ENCODE measurements at places on chromosomes 3 and 15.

- DNase-seq = no peak
These were observed 93.6 kb downstream of the PLCL2 start for GRCh38 chr3:16978234-16978920.

GRCh38 chr3:47225310-47225906 lies 57.2 kb downstream of the KIF9 start:
- DNase-seq = no peak

- no peak for DNase-seq
These were observed 3.6 kb downstream of the COPS2 start for GRCh38 chr15:49151831-49152230.

DNA sequence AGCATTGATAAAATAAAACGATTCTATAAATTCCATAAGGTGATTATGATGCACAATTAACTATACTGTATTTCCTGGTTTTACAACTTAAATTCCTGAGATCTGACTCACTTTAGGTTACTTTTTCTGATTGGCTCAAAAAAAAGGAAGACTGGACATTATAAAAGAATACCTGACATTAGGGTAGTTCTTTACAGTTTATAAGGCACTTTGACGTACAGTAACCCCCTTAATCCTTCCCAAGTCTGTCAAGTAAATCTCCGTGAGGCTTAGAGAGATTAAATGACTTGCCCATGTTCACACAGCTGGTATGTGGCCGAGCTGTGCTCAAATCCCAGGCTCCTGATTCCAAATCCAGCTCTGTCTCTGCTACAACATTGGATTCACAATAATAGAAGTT lies 1.0 kb upstream of the SLTM start:
- DNase-seq = no peak

- DNase-seq = no peak
These were observed 1.6 kb downstream of the GABPB1 start for GRCh38 chr15:50353251-50353974.

- no peak for DNase-seq
These were observed 84.9 kb downstream of the TFDP2 start for GRCh38 chr3:142064454-142064853.

- no peak for DNase-seq
These were observed 12.8 kb downstream of the RTP1 start for GRCh38 chr3:187210091-187210490.

- no peak for DNase-seq
These were observed 26.1 kb downstream of the RASGRF1 start for GRCh38 chr15:79064496-79064895.

DNA sequence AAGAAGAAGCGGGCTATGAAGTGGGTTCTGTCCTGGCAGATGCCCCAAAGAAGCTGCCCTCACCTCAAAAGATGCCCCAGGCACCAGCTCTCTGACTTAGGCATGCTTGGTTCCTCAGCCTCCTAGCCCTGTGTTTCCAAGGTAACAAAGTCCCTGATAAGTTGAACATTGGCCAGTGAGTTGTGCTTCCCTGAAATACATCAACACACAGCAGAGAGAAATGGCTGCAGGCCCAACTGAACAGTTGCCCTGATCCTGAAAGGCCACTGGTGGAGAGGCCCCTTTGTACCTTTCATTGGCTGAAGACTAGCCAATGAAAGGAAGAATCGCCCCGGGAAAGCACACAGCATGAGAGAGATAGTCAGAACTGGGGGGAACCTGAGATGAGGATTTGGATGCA lies 169.9 kb upstream of the CTNNB1 start:
- DNase-seq = no peak

DNA sequence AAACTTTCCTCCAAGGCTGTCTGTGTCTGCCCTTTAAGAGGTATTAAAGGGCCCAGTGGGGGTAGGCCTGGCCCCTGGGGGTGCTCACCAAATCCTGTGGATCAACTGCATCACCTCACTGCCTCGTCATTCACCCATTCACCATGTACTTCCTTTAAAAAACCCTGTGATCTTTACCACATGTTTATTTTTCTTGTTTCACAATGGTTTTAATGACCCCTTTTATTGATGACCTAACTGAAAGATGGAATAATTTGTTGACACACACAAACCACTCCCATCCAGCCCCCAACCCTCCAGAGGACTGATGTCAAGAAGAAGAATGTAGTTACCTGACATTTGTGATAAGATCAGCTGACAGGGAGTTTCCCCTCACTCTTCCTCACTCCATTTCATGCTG lies 40.8 kb downstream of the KCNAB1 start:
- no peak for DNase-seq

GRCh38 chr3:36840453-36840921 lies 76.1 kb upstream of the DCLK3 start:
- DNase-seq = no peak

DNA sequence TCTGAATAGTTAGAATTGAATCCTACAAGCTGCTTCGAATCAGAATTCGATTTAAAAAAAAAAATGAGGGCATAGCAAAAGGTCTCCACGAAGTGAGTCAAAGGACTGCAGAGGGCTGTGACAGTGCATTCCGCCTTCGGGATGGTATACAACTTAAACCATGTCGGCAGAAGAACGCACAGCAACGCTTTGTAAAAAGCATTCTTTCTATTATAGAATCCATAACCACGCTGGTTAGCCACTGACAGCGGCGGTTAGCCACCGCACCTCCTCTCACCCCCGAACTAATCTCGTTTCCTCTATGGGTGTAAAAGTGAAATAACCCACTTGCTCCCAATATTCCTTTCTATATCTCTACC lies 664 bp upstream of the PIK3CA start:
- DNase-seq = no peak

DNA sequence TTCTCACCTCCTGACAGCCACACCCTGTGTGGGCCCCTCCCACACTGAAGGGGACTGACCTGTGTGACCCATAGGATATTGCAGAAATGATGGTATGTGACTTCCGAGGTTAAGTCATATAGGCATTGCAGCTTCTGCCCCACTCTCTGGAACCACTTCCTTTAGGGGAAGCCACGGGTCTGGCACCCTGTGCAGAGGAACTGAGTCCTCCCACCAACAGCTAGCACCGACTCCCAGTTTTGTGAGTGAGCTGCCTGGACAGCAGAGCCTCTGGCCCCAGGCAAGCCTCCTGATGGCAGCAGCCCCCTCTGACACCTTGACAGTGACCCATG lies 24.6 kb upstream of the SLC6A6 start:
- no peak for DNase-seq

GRCh38 chr15:99138491-99138982 lies 33.7 kb downstream of the SYNM start:
- DNase-seq = no peak

DNA sequence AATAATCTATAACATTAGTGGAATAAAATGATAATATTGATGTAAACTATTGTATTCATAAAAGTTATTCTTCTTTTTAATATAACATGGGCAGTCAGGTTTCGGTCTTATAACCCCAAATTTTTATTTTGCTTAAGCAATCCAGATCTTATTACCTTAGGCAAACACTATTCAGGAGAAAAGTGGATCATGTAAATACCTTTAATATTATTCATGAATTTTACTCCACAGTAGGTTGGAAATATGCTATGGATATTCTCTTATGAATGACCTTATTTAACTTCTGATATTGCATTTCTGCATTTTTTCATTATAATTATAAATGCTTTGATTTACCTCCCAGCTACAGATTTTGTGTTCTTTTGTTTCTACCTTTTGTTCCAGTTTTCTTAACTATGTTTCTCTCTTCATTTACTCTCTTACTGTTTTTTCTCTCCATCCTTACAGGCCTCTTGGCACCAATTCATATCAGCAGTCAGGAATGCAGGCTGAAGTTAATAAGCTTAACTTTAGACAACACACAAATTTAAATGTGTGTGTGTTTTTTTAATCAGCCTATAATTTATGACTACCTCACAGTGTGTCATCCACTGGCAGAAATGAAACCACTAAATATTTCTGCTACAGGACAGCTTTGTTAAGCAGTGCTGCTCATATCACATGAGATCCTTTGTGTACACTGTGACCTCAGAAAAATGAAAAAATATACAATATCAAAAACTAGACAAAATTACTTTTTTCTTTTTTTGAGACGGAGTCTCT lies 111.0 kb downstream of the NSUN3 start:
- no peak for DNase-seq

GRCh38 chr15:70098461-70099166 lies 897 bp upstream of the TLE3 start:
- DNase-seq = no peak

DNA sequence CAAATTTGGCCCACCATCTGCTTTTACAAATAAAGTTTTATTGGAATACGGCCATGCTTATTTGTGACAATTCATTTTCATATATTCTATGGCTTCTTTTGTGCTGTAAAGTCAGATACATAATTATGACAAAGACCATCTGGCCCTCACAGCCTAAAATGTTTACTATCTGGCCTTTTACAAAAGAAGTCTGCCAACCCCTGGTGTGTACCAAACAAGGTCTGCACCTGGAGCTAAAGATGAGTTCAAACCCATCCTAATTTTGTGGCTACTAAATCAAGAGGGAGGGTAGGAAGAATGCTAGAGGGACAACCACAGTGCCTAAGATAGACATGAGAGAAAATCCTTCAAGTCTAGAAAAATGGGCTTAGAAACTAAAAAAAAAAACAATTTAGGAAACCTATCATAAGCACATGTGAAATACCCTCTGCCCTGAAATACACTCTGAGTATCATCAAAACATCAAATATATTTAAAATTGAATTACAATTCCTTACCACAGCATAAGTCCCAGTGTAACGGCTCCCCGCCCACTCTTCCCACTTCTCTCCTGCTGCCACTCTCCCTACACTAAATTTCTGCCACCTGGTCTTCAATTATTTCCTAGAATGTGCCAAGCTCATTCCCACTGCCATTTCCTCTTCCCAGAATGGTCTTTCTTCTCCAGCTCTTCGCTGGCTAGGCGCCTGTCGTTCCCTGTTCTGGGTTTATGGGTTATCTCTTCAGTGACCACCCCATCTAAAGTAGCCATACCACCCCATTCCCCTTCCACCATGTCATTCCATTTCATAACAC lies 950.7 kb upstream of the CFAP20DC start:
- DNase-seq = no peak

GRCh38 chr3:189838291-189838690 lies 207.1 kb downstream of the TP63 start:
- DNase-seq = no peak

GRCh38 chr15:72844067-72844466 lies 60.5 kb upstream of the ADPGK start:
- no peak for DNase-seq

- DNase-seq = no peak
These were observed 64.4 kb upstream of the PPARG start for GRCh38 chr3:12224181-12225147.

GRCh38 chr15:48880070-48880634 lies 2.2 kb downstream of the EID1 start:
- no peak for DNase-seq

DNA sequence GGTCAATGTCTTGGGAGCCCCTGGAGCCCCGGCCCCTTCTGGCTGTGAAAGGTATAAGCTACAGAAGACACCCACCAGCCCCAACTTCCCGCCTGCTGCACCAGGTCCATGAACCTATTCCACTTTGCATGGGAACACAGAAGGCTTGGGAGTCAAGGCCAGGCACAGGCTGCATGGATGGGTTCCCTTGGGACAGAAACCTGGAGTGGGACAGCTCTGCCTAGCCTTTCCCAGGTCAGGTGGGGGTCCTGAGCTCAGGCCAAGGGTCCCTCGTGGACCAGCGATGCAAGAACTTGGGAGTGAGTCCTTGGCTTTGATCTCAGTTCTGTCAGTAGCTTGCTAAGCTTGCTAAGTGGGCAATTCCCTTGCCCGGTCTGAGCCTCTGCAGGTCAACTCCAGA lies 25.0 kb downstream of the TKT start:
- DNase-seq = no peak
